Esophagus squamous epithelium (tissue), 5 donors: ENCODE measurements at places on chromosomes 1 and 21.

DNA sequence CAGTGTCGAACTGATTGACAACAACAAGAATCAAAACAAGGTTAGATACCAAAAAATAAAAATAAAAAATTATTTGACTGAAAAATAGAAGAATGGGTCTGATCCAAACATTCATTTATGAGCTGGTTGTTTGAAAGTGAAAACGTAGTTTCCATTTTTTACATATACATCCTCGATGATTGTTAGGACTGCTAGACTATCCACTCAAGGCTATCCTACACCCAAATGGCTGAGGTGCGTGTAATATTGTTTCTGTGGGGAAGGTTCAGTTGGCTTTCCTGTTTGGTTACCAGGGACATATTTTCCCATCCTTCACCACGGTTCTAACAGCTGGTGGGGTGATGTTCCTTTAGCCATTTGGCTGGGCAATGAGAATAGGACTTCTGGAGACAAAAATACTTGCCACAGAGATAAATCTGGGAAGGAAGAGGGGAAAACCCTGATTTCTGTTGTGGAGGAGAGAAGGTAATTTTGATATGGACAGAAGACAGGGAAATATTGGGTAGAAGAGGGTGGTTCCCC lies 66.3 kb downstream of the MAP3K7CL start:
- no peak for DNase-seq

- DNase-seq, result no peak
Observed at GRCh38 chr1:97145321-97145956, 423.9 kb downstream of the PTBP2 start.

GRCh38 chr1:8091691-8092090 lies 65.6 kb upstream of the ERRFI1 start:
- DNase-seq, result no peak

- no peak for DNase-seq
Observed at GRCh38 chr1:89261926-89262515, 10.6 kb downstream of the GBP5 start.

GRCh38 chr1:96918406-96918805 lies 196.8 kb downstream of the PTBP2 start:
- no peak for DNase-seq

DNA sequence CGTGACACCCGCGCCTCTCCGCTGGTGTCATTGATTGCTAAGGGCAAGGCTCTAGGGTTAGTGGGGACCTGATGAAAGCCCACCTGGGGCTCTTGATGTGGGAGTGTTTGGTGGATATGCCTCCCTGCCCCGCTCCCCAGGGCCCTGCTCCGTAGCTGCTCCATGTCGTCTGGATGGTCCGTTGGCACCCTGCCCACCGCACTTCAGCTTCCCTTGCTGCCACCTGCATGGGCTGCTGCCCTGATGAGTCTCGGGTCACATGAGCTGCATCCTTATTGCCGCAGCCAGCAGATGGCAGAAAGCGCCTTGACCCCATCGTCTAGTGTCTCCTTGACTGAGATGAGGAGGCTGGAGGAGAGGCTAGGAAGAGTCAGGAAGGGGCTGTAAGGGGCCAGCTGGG lies 439.4 kb downstream of the CAMTA1 start:
- DNase-seq, result no peak

GRCh38 chr1:41122851-41123518 lies 101.5 kb upstream of the SLFNL1 start:
- DNase-seq, result no peak

- no peak for DNase-seq
Observed at GRCh38 chr1:24894002-24894401, 36.1 kb downstream of the RUNX3 start.

DNA sequence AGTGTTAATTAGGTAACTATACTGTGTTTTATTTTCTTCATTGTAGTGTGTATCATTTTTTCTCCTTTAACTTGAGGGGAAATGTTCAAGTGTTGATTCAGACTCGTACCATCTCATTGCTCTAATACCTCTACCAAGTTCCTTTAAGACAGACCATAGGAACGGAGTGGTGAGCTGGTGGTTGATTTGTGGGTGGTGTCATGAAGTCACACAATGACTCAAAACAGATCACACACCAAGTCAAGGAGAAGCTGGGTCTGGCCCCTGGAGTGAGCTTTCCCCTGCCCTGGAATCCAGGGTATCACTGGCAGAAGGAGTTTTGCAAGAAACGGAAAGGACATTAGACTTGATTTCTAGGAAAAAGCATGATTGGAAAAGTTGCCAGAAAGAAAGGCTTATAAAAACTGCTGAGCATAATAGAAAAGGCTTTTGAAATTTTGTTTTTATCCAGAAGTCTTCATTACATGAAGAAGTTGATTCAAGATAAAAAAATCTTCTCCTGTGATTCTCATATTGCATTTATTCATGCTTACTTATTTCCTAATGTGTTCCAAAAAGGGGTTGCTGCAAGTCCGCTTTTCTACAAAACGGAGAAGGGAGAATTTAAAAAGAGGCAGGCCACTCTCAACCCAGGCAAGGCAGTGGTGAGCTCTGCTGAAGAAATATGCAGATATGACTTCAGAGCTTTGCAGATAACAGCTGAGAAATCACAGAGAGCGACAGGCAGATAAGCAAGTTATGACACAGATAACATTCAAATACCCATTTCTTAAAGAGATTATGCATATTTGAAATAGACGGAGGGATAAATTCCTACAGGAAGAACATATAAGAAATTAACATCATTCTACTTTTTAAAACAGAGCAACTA lies 79.7 kb downstream of the TBX19 start:
- DNase-seq, result no peak

- no peak for DNase-seq
Observed at GRCh38 chr1:1206966-1207531, 657 bp upstream of the TNFRSF18 start.
